Upper lobe of left lung (tissue), 6 donors: ENCODE measurements at places on chromosomes 6 and 20. TPM values are rescaled to one million over a fixed set of nuclear protein-coding genes. Genes with fewer than 3 reads are reported as not detected.

- H3K36me3 ChIP-seq = peaks cover 28% of the 10 kb centered on the region
- DNase-seq = no peak
- H3K4me3 ChIP-seq = no peak overlapping the region
- no peaks in the 10 kb centered on the region for H3K27me3 ChIP-seq
Measured at GRCh38 chr20:23629542-23630391, 8.0 kb downstream of the CST3 start.

Gene LRRN4
- 39.8 TPM for total RNA-seq

Gene SERPINB1
- 59.2 TPM for total RNA-seq

- H3K36me3 ChIP-seq = no peaks in the 10 kb centered on the region
- H3K4me3 ChIP-seq = no peak overlapping the region
- DNase-seq = no peak
Measured at GRCh38 chr6:81130061-81130460, 622.4 kb downstream of the TENT5A start.

Gene CDH4
- total RNA-seq = 0.20 TPM

DNA sequence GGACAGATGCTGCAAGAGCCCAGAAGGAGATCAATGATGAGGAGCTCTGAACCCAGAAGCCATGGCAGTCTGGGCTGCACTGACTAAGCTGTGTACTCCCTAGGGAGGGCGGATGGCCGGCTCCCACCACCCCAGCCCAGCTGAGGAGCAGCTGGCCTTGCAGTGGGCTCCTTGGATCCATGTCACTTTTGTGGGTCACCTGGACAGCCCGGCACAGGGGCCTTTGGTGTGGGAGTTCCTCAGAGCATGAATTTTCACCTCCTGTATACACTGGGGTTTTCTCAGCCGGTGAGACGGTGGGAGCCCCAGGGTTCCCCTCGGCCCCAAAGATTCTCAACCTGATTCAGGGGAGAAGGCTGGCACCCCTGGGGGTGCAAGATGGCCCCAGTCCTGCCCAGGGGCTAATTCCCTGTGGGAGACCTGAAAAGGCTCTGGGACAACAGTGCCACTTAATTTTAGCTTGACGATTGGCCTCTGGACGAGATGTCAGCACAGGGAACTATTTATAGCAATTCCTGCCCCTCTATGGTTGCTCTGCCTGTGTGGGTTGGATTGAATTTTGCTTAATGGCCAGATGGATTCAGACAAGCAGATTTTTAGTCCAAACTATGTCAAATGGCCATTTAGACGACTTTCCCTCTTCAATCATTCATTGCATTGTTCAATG lies 121.6 kb upstream of the PMEPA1 start:
- no peaks in the 10 kb centered on the region for H3K27me3 ChIP-seq
- H3K36me3 ChIP-seq = no peaks in the 10 kb centered on the region
- no peaks in the 10 kb centered on the region for H3K4me1 ChIP-seq
- H3K27ac ChIP-seq = no peak overlapping the region
- peak; percentile 54 for DNase-seq
- H3K4me3 ChIP-seq = no peak overlapping the region

Gene MRAP2
- total RNA-seq = 3.1 TPM

Gene C20orf204
- total RNA-seq = 2.3 TPM

Gene ZNF391
- 0.91 TPM for total RNA-seq

GRCh38 chr20:45154183-45154582 lies 20.5 kb upstream of the PI3 start:
- H3K27me3 ChIP-seq = no peaks in the 10 kb centered on the region
- H3K36me3 ChIP-seq = no peaks in the 10 kb centered on the region
- DNase-seq = no peak
- no peak overlapping the region for H3K4me3 ChIP-seq
- H3K27ac ChIP-seq = no peak overlapping the region

GRCh38 chr6:133062696-133063306 lies 178.4 kb upstream of the EYA4 start:
- H3K4me1 ChIP-seq = no peaks in the 10 kb centered on the region
- no peak for DNase-seq
- H3K27me3 ChIP-seq = no peaks in the 10 kb centered on the region
- H3K27ac ChIP-seq = no peak overlapping the region

DNA sequence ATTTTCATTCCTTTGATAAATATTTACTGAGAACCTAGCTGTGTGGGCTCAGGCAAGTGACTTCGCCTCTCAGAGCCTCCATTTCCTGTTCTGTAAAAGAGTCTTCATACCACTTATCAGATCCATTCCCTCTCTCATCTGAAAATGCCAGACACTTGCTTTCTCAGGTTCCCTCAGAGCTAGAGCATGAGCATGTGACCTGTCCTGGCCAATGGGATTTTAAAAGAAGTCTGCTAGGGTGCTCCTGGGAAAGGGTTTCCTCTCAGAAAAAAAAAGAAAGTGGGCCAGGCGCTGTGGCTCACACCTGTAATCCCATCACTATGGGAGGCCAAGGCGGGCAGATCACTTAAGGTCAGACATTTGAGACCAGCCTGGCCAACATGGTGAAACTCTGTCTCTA lies 5.3 kb downstream of the KCNB1 start:
- no peak overlapping the region for H3K27ac ChIP-seq
- peaks cover 3% of the 10 kb centered on the region for H3K4me1 ChIP-seq
- peaks cover 3% of the 10 kb centered on the region for H3K27me3 ChIP-seq
- no peak for DNase-seq
- no peaks in the 10 kb centered on the region for H3K36me3 ChIP-seq

- no peak overlapping the region for H3K4me3 ChIP-seq
- no peaks in the 10 kb centered on the region for H3K27me3 ChIP-seq
- H3K27ac ChIP-seq = no peak overlapping the region
- no peaks in the 10 kb centered on the region for H3K4me1 ChIP-seq
Measured at GRCh38 chr6:1535295-1535694, 74.4 kb upstream of the FOXC1 start.
